Pulmonary artery endothelial cell (primary cell): ENCODE measurements at places on chromosomes 7 and 10.

GRCh38 chr10:123666318-123667236 is at the start of gene GPR26:
TSS of gene GPR26 (plus strand) at chr10:123666355. CDS start at chr10:123666408, 53 bp downstream.
- no peak for DNase-seq

GRCh38 chr7:72503644-72504043 is 91.5 kb upstream of the CALN1 start:
- no peak for DNase-seq

DNA sequence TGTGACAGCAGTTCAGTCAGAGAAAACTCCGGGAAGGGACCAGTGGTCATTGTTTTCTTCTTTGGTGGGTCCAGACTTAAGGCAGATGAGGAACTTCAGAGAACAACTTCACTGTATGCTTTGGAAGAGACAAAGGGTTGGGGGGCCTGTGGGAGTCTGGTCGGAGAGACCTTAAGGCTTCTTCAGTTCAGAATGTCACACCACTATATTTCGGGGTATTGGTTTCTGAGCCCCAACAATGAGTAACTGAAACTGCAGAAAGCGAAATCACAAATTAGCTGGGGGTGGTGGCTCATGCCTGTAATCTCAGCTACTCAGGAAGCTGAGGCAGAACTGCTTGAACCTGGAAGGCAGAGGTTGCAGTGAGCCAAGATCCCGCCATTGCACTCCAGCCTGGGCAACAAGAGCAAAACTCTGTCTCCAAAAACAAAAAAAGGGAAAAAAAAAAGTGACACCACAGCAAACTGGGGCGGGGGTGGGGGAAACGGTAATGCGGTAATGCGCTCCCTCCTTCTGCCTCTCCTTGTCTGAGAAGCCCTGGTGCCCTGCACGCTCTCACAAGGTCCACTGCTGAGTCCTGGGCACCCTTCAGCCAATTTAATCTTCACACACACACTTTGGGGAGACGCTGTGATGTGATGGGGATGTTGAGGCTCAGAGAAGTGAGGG is 2.2 kb upstream of the ADIRF start:
- no peak for DNase-seq

- DNase-seq: no peak
Observed at GRCh38 chr10:86711513-86712316, 43.4 kb downstream of the LDB3 start.

DNA sequence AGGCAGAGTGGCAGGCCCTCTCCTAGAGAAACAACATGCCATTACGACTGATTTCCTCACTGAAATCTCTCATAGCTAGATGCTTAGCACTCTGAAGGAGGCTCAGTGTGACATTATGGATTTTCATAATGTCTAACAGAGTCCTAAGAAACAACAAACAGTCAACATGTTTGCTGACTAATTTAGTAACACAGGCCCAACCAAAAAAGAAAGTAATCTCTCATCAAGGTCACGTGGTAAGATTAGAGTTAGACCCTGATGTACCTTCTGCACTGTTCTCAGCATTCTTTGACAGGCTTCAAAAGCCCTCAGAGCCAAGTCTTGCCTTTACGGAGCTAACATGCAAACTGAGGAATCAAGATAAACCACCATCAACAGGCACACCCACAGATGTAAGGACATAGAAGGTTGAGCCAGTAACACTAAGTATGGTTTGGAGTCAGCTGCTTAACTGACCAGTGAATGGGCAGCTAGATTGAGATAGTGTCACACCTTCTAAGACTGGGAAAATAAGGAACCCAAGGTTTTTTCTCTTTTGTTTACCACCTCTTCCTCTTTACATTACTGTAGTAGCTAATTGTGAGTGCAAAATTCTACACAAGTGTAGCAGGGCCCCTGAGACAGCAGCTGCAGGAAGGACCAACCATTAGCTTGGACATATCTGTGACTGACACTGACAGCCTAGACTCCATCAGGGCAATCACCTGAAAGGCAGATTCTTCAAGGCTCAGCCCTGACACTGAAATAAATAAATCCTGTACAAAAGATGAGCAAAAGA is 15.3 kb upstream of the KCNIP2 start:
- no peak for DNase-seq

GRCh38 chr7:151700586-151701165 is 176.2 kb downstream of the PRKAG2 start:
- DNase-seq: no peak

DNA sequence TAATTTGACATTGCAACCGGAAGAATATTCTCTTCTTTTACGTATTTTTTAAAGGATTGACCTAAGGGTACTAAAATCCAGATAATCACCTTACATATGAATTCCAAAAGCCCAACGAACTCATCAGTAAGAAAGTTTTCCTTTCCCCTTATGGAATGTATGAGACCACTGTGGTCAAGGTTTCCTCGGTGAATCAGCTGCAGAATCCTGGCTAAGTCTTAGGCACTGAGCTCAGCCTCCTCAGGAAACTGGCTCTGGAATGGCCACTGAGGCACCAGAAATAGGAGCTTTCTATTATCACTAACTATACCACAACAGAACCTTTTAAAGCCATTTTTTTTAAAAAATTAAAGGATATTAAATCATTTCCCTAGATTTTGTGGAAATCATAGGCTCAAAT is 21.0 kb downstream of the SVIL start:
- DNase-seq: no peak

DNA sequence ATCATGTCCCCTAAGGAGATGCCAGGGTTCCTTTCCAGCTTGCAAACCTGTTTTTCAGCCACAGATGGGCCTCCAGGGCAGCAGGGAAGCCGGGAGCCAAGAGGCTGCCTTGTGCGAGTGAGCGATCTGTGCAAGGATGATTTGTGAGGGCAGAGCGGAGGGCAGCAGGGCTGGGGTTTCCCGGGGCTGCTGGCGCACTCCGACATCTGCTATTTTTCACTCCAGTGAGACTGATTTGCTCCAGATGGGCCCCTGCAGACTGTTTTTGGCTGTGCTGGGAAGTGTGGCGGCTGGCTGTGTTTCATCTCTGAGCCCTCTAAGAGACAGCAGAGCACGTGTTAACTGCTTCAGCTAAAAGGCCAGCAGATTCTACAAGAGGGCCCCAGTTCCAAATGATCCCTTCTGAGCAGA is 466.2 kb downstream of the TYW1 start:
- DNase-seq: no peak

- DNase-seq: no peak
Observed at GRCh38 chr7:55983537-55983936, 19.2 kb downstream of the NIPSNAP2 start.

- DNase-seq: no peak
Observed at GRCh38 chr7:8823486-8823885, 390.1 kb downstream of the NXPH1 start.

DNA sequence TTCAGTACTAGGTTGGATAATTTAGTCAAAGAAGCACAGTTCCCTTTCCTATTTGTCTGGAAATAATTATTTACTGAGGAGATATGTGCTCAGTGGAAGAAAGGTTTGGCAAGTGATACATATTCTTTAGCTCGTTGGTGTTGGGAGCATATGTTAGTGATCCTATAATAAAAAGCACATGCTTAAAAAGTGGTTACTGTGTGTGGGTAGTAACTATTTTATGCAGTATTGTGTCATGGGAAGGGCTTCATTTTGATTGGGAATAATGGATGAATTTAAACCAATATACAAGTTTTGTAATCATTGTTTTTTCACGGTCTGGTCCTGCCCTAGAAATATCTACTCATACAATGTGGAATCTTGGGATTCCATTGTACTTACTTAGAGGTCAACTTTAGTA is 188.7 kb upstream of the PPP1R3A start:
- no peak for DNase-seq

DNA sequence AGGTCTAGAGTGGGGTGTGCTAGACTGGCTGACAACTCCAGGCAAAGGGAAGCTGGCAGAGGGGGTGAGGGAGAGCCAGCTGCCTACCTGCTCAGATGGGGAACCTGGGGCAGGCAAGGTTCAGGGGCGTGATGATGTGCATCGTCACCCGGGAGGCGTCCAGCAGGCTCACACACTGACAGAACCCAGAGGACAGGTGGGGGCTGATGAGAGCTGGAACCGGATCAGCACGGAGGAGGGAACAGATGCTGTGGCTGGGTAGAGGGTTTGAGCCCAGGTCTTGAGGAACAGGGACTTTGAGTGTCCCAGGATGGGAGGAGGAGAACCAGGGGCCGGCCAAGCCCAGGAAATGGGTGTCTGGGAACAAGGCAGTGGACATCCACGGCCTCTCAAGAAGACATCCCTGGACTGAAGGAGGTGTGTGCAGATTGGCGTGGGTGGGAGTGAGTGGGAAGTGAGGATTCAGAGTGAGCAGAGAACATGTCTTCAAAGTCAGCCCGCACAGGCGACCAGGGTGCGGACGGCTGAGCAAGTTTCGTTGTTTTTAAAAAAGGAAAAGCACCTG is 3.9 kb downstream of the RASGEF1A start:
- no peak for DNase-seq

- DNase-seq: no peak
Observed at GRCh38 chr10:124693396-124693795, 50.8 kb downstream of the FAM53B start.

DNA sequence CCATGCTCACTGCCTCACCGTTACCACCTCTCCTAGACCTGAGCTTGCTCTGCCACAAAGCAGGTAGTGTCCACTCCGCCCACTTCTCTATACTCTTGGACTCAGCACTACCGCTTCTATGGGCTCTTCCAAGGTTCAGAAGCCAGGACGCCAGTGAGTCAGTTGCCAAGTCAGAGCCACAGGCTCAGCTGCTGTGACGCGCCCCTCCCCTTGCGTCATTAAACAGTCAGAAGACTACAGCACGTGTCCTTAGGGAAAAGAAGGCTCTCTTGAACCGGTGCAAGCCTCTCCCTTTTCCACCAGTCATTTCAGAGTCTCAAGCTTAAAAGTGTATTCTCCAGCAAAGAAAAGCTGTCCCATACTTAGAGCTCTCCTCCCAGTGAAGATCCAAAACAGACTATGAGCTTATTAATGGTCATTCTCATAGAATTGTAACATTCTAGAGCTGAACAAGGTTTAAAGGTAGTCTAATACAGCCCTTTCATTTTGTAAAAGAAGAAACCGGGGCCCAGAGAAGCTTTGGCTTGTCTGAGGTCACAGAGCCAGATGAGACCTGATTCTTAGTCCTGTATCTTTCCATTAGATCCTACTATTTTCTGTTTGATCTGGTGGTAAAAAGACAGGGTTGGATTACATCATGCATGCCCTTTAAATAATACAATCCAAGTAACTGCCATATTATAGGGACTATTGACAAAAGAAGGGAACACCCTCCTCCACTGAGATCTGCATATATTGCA is 40.9 kb upstream of the MET start:
- DNase-seq: no peak

DNA sequence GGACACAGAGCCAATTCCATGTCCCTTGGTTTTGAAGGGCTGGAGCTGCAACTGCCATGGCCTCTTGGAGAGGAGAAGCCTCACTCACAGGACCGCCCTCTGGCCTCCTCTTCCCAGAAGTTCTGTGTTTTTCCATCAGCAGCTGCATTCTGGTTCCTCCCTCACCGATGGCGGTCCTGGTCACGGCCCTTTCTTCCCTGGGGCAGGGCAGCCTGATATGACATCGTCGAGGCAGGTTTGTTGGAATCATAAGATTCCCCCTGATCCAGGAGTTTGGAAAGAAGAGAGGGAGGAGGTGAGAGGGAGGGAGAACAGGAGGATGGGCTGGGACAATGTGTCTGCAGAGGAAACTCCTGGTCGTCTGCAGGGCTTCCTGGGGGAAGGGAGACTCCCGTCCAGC is 82.7 kb upstream of the PDZD8 start:
- no peak for DNase-seq
